ENCODE measurements at places on chromosomes 16 and 17.
A peak's percentile ranks its signal among the peaks of the same experiment; 100 is the strongest.

GRCh38 chr16:83356266-83356665 lies 451.5 kb upstream of the HSBP1 start:
- no peak for DNase-seq

GRCh38 chr17:49290690-49291359 lies 60.2 kb upstream of the PHOSPHO1 start:
- no peak for DNase-seq

DNA sequence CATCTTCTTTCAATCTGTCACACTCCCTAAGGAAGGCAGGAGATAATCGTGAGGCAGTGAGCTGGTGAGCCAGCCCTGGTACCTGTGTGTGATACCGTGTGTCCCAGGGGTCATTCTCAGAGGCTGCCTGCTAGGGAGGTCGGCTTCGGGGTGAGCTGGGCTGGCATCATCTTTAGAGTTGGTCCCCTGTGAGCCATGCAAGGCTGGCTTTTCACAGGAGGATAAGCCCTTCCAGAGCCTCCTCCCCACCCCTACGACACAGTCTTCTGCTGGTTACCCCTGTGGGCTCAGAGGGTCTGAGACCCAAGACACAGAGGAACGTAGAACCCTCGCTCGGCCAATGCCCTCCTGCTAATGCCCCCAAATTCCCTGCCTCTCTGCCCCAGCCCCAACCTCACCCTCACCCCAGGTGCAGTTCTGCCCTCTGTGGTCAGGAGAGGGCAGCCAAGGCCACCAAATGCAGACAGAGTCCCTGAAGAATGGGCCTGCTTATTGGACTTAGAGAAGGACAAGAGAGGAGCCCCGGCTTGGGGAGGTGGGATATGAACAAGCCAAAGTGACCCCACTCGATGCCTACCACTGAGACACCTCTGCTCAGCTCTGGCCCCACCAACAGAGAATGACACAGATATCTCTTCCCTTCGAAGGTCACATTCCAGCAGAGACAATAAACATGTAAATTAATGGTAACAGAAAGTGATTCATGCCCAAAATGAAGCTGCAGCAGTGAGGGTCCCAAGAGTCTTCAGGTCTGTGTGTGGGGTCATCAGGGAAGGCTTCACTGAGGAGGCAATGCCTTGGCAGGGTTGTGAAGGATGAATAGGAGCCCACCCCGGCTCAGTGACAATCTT lies 80.8 kb upstream of the CCL1 start:
- DNase-seq: no peak

DNA sequence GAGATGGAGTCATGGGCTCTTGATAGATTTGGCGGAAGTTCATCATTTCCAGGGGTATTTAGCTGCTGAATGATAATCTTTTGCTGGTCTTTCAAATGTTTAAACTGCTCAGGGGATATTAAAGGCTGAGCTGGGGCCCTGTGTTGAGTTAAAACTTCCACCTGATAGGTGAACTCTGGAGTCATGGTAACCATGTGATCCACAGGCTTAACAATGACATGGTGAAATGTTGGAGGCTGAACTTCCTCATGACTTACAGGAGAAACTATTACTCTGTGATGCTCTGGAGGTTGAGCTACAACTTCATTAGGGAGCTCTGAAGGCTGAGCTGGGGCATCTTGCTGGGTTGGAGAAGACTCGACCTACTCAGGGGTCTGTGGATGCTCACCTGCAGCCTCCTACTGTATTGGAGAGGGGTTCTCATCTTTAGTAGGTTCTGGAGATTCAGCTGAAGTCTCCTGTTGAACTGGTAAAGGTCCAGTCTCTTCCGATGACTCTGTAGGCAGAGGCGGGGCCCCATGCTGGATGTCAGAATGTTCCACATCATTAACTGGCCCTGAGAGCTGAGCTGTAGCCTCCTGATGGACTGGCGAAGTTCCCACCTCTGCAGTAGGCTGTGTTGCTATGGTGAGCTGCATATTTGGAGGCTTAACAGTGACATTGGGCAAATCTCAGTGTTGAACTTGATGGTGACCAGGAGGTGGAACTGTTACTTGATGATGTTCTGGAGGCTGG lies 24.2 kb downstream of the RDM1 start:
- DNase-seq: no peak

DNA sequence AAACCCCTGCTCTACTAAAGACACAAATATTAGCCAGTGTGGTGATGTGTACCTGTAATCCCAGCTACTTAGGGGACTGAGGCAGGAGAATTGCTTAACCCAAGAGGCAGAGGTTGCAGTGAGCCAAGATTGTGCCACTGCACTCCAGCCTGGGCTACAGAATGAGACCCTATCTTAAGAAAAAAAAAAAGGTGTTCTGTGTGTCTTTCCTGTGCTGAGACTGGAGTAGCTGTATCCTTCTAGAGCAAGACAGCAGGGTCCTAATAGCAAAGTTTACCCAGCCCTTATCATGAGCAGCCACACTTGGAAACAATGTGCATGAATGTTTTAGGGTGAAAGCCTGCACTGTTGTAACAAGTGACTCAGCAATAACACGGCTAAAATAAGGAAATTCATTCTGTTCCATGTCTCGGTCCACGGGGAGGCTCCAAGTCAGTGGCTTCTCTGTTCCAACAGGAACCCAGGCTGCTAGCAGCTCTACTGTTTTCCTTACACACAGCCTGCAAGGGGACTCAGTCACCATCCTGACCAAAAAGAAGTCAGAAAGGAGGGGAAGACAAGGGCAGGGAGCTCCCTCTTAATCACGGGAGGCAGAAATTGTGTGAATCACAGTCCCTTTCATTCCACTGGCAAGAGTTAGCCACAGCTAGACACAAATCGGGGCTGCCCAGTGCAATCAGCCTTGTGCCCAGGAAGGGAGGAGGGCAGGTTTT lies 7.1 kb upstream of the SLC5A11 start:
- no peak for DNase-seq

GRCh38 chr16:5616841-5617240 lies 519.2 kb upstream of the EEF2KMT start:
- DNase-seq: no peak

DNA sequence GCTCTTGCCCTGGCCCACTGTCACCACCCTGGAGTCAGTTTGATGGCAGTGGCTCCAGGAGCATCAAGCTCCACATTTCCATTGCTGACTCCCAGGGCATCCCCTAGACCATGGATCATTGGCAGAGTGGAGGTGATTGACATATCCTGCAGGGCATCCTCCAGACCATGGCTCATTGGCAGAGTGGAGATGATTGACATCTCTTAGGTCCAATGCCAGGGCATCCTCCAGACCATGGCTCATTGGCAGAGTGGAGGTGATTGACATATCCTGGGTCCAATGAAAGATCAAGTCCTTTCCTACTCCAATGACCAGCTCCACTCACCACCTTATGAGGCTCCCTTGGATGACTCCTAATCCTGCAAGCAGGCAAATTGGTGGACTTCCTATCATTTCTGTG lies 174.3 kb upstream of the NLRP1 start:
- peak; percentile 15 for DNase-seq

DNA sequence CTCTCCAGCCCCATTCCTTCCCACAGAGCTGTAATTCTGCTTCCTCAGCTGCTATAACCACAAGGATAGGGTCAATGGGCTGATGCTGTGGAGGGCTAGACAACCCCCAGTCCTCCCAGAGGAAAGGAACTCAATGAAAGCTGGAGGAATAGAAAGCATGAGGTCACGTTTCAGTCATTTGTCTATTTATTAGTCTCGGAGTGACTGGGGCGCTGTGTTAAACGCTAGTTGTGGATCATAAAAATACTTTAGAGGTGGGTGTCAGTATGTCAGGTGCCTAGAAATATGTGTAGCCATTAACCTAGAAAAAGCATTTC lies 787 bp upstream of the CCL3L1 start:
- no peak for DNase-seq

DNA sequence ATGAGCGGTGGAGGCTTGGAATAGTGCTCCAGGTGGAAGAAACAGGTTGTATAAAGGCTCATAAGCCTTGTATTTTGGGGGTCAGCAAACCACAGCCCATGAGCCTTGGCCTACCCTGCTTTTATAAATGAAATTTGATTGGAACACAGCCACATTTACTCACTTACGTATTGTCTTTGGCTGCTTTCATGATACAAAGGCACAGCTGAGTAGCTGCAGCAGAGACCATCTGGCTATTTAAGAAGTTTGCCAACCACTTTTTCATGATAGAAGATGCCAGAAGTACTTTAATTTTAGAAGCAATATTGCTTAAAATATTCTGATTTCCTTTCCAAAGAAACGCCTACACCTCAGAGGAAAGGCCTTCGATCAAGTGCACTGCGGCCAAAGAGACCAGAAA lies 73.8 kb downstream of the C17orf58 start:
- no peak for DNase-seq

GRCh38 chr16:81539759-81540472 lies 95.3 kb downstream of the CMIP start:
- DNase-seq: no peak

DNA sequence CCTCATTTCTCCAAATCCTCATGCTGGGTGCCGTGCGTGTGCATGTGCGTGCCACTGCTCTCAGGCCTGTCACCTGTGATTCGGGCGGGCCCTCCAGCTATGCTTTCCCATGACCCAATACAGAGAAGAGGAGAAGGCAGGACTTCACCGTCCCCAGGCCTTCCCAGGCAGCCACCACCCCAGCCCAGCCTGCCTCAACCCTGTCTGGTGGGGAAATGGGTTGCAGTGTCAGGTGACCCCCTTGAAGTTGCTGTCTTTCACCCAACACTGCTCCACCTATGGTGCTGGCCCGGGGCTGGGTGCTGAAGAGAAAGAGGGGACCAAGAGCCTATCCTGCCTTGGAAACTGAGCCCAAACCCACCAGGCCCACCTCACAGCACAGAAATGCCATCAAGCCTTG lies 94.7 kb downstream of the GOSR1 start:
- DNase-seq: no peak

- no peak for DNase-seq
Measured at GRCh38 chr16:50282010-50282538, 15.7 kb downstream of the ADCY7 start.

DNA sequence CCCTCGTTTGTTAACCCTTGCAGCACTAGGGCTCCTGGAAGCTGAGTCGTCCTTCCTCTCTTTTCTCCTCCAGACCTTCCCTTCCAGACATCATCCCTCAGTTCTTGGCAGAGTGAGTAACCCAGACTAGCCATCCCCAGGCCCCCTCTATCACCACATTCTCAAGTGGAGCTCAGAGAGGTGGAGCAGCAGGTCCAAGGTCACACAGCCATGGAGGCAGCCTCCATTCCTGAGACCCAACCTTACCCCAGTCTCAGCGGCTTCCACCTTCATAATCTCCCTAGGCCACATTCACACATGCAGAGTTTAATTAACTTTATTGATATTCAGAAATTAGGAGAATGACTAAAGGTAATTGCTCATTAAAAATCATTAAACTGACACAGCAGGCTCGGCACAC lies 3.0 kb downstream of the SEZ6 start:
- DNase-seq: no peak

- DNase-seq: no peak
Measured at GRCh38 chr17:11707586-11707985, 109.3 kb downstream of the DNAH9 start.

- DNase-seq: peak; percentile 78
Measured at GRCh38 chr17:1055751-1056645, 59.1 kb downstream of the TIMM22 start.

- DNase-seq: no peak
Measured at GRCh38 chr17:82000803-82001570, 21.7 kb downstream of the CENPX start.

- peak; percentile 93 for DNase-seq
Measured at GRCh38 chr17:38464723-38465390, 36.6 kb downstream of the ARHGAP23 start.

- no peak for DNase-seq
Measured at GRCh38 chr17:56822725-56823124, 11.0 kb downstream of the C17orf67 start.

- DNase-seq: no peak
Measured at GRCh38 chr16:11258553-11259492, 2.8 kb upstream of the SOCS1 start.

DNA sequence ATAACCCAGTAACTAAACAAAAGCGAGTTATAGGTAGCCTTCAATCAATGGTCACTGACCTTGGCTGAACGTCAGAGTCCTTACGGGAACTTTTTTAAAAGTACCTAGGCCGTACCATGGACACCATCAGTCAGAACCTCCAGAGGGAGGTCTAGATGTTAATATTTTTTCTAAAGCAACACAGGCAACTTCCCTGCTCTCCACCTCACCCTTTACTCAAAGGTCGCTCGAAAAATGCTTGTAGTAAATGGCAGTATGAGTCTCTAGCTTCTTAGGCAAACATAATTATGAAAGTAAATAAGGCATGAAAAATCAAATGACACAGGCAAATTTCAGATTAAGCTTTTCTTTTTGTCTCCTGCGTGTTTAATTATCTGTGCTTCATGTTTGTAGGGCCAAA lies 82.1 kb downstream of the SLC39A11 start:
- DNase-seq: no peak

DNA sequence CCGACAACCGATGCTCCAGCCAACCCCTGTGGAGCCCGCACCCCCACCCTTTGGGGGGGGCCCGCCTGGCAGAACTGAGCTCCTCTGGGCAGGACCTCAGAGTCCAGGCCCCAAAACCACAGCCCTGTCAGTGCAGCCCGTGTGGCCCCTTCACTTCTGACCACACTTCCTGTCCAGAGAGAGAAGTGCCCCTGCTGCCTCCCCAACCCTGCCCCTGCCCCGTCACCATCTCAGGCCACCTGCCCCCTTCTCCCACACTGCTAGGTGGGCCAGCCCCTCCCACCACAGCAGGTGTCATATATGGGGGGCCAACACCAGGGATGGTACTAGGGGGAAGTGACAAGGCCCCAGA lies 17.9 kb downstream of the NGFR start:
- DNase-seq: no peak

- no peak for DNase-seq
Measured at GRCh38 chr16:69188716-69189115, 1.8 kb downstream of the SNTB2 start.

DNA sequence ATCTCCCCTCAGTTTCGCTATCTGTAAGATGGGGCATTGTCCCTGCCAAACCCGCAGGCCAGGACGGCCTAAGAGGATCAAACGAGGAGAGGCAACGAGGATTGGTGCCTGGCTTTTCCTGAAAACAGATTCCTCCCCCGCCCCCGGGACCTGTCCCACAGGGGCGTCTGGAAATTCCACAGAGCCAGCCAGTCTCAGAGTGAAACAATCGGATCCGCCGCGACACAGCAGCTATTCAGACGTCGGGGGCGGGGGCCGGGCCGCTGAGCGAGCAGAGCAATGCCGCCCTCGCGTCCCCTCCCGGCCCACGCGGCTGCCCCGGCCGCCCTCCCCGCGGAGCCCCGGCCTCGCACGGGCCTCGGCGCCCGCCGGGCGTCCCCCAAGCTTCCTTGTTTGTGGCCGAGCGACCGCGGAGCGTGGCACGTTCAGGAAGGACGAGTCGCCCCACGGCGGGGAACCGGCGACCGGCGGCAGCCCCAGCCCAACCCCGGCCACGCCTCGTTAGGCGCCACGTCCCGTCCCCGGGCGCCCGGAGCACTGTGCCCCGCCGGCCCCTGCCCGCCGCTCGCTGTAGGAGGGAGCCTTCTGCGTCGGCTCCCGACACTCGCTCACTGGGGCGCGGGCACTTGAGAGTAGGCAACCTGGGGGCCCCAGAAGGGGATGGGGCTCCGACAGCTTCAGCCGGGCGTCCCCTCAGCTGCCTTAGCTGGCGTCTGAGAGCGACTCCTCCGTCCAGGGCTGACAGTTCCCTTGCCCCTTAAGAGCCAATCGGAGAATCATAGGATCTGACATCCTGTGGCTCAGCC lies 29.6 kb upstream of the PHOSPHO1 start:
- peak; percentile 77 for DNase-seq

All from left forelimb (tissue), 1 donor.